ENCODE measurements at places on chromosomes 5 and 9. TPM values are rescaled to one million over a fixed set of nuclear protein-coding genes. Genes with fewer than 3 reads are reported as not detected.

Gene PTPA
- 128 TPM for total RNA-seq

Gene RGMB
- 15.6 TPM for total RNA-seq

- no peak for DNase-seq
These were observed 100.4 kb downstream of the OSTF1 start for GRCh38 chr9:75188756-75189155.

DNA sequence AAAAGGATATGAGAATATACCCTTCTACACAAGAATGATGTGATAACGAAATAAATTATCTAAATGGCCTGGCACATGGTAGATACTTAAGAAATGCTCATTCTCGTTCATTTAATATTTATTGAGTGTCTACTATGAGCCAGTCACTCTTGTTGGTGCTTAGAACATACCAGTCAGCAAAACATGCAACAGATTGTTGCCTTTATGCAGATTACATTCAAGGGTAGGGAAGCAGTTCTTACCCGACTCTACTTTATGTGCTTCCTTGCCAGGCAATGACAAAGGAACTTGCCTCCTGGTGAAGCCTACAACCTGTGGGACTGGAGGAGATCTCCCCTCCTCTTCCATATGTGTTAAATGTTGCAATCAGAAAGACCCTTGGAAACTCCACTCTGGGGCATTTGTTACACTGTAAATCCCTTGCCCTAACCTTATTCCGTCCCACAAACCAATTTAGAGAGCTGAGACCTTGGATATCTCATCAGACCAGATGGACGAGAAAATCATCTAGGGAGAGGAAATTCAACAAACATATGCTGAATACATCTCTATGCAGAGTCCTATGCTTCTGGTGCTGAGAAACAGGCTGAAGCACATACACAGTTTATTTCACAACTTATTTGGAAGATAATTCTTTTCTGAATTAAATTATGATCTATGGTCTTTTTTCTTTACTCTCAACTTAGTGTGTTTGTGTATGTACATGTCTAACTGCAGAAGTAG, 128.1 kb upstream of the TRIM32 start:
- no peak for DNase-seq

DNA sequence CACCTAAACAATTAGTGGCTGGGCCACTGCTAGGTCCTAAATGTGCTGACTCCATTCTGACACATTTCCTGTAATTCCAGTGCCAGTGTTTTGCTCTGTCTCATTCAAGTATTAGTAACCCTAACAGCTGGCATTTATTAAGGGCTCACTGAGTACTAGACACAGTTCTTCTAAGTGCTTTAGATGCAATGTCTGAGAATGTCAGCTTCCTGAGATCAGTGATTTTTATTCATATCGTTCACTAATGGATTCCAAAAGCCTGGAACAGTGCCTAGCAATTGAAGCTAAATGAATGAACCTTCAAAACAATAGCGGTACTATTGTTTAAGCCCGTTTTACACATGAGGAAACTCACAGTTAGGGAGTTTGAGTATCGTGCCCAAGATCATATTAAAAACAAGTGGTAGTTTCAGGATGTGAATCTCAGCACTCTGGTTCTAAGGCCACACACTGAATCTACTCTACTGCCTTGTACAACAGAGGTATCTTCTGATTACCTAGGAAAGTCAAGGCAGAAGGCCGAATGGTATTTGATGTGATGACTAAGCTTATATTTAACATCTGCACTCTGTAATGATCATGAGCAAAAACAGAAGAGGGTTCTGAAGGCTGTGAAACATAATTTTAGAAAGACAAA, 304.0 kb downstream of the PJA2 start:
- DNase-seq: no peak
